ENCODE measurements at places on chromosomes 1 and 21.

DNA sequence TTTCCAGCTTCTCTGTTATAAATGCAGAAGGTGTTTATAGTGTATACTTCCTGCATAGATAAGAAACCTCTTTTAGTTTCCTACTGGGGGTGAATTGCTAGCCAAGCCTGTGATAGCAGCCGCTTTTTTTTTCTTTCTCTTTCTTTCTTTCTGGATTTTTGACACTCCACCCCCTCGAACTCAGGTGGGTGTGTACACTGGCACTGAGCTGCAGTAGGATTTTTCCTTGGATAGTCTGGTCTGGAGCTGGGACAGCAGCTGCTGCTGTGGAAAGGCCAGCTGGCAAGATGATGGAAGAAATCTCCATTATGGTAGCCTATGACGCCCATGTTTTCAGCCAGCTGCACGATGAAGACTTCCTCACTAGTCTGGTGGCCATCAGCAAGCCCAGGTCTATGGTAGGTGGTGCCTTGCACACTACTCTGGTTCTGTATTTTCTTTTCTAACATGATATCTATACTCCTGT is 122.5 kb upstream of the CACYBP start:
- no peak for DNase-seq

GRCh38 chr1:153535242-153536011 is at the start of gene S100A6:
Gene S100A6, minus strand, starts transcription at chr1:153535991. Its CDS starts 652 bp downstream, at chr1:153535339.
- DNase-seq, result no peak

GRCh38 chr1:206982216-206982615 is 12.0 kb upstream of the FCAMR start:
- DNase-seq, result peak; percentile 76

DNA sequence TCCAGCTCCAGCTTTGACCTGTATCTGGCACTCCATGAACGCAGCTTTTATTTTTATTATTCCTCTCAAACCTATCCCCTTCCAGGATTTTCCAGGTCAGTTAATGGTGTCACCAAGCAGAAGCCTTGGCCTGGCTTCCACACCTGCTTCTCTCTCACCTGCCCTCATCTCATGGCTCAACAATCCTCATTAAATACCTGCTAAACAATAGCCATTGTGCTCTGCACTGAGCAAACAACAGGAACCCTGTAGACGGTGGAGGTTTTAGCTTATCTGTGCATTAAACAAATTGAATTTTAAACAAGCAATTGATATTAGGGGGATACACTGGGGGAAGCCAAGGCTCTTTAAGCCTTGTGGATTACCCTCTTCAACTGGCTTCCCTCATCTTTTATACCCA is 15.3 kb downstream of the PYCR2 start:
- peak; percentile 78 for DNase-seq

- DNase-seq, result no peak
Observed at GRCh38 chr1:205975387-205975998, 27.7 kb downstream of the RAB7B start.

GRCh38 chr1:147600119-147601111 is 59.1 kb downstream of the BCL9 start:
- DNase-seq, result peak; percentile 70

GRCh38 chr1:221411283-221411682 is 330.6 kb downstream of the DUSP10 start:
- no peak for DNase-seq

DNA sequence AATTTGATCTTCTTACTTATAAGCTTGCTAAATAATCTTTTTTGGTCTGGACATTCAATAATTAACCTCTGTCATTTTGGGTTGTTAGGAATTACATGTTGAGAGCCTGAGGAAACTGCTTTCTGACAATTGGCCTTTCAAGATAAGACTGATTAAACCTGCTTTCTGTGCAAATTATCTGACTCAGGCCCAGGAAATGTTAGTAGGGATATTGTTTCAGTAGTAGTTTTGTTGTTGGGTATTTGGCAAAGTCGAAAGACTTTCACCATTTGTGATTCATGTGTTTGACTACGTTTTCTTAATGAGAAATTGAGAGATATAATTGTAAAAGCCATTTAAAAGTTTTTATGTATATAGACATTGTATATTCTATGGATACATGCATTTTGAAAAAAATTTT is 81.1 kb upstream of the GPR88 start:
- peak; percentile 60 for DNase-seq

- no peak for DNase-seq
Observed at GRCh38 chr1:208139434-208140045, 104.6 kb downstream of the PLXNA2 start.

GRCh38 chr1:91553177-91553591 is 52.5 kb downstream of the CDC7 start:
- DNase-seq, result no peak

- DNase-seq, result no peak
Observed at GRCh38 chr1:68301471-68302001, 69.2 kb upstream of the WLS start.

- DNase-seq, result no peak
Observed at GRCh38 chr1:13781907-13782633, 82.1 kb downstream of the PRDM2 start.
